GM04503 (cell line): ENCODE measurements at places on chromosomes 3 and 15.

GRCh38 chr15:33671456-33671855, 296.8 kb upstream of the CHRM5 start:
- DNase-seq, result no peak

- DNase-seq, result no peak
Observed at GRCh38 chr3:55795296-55795695, 308.2 kb upstream of the WNT5A start.

- DNase-seq, result no peak
Observed at GRCh38 chr3:58270485-58270884, 32.9 kb downstream of the ABHD6 start.

DNA sequence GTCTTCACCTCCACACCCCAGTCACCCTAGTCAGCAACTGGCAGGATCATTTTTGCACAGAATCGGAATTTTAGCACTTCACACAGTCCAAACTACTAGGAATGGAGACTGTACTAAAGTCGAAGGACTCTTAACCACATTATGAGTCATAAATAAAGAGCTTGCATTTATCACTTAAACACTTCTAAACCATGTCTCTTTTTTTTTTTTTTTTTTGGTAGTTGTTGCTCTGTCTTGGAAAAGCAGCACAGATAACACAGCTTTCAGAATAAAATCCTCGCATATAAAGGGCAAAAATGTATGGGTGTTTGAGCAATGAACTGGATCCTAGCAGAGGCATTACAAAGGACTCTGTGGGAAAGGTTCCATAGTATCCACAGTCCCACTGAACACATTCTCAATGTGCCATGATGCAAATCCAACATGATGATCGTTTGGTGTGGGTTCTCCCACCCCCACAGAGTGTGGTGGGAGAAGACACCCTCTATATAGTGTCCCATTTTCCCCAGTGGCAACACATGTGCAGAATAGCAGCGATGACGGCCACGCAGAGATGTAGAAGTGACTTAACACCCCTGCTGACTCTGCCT, 47.1 kb downstream of the FOXP1 start:
- peak; percentile 59 for DNase-seq

GRCh38 chr15:59051873-59052861, 52.8 kb upstream of the CCNB2 start:
- no peak for DNase-seq
